ENCODE measurements at places on chromosomes 6 and 20. TPM values are rescaled to one million over a fixed set of nuclear protein-coding genes. Genes with fewer than 3 reads are reported as not detected.

GRCh38 chr20:8874437-8874836 lies 194.4 kb upstream of the PLCB4 start:
- no peak for DNase-seq
- H3K27ac ChIP-seq, result no peak overlapping the region
- no peak overlapping the region for H3K4me3 ChIP-seq
- no peaks in the 10 kb centered on the region for H3K27me3 ChIP-seq
- H3K4me1 ChIP-seq, result peaks cover 27% of the 10 kb centered on the region
- no peaks in the 10 kb centered on the region for H3K36me3 ChIP-seq

- no peak overlapping the region for H3K27ac ChIP-seq
- no peaks in the 10 kb centered on the region for H3K4me1 ChIP-seq
- no peaks in the 10 kb centered on the region for H3K36me3 ChIP-seq
- H3K27me3 ChIP-seq, result peaks cover 3% of the 10 kb centered on the region
- no peak for DNase-seq
These were observed 24.2 kb downstream of the ISM1 start for GRCh38 chr20:13245250-13245723.

GRCh38 chr6:170021579-170021978 lies 269.3 kb downstream of the DLL1 start:
- H3K4me3 ChIP-seq, result no peak overlapping the region
- no peak for DNase-seq
- no peaks in the 10 kb centered on the region for H3K4me1 ChIP-seq

RNF182 gene
- total RNA-seq, result 0.76 TPM
